ENCODE measurements at places on chromosomes 4 and X. TPM values are rescaled to one million over a fixed set of nuclear protein-coding genes. Genes with fewer than 3 reads are reported as not detected.

DNA sequence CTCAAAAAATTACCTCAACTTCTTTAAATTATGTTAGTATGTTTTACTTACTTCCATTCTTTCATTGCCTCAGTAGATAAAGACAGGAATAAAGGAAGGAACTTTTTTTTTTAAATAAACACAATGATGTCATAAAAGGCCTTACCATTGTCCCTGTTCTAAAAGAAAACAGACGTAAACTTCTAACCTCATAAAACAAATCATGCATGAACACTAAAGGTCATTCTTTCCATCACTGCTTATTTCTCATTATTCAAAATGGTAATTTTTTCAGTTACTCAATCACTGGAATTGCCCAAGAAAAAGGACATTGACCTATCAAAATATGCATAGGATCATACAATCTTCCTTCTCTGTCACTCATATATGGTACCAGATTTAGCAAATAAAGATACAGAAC lies 32.2 kb upstream of the ARMCX2 start:
- H3K36me3 ChIP-seq, result no peaks in the 10 kb centered on the region
- no peaks in the 10 kb centered on the region for H3K4me1 ChIP-seq
- H3K27ac ChIP-seq, result no peak overlapping the region
- H3K4me3 ChIP-seq, result no peak overlapping the region
- DNase-seq, result no peak
- no peaks in the 10 kb centered on the region for H3K27me3 ChIP-seq

DNA sequence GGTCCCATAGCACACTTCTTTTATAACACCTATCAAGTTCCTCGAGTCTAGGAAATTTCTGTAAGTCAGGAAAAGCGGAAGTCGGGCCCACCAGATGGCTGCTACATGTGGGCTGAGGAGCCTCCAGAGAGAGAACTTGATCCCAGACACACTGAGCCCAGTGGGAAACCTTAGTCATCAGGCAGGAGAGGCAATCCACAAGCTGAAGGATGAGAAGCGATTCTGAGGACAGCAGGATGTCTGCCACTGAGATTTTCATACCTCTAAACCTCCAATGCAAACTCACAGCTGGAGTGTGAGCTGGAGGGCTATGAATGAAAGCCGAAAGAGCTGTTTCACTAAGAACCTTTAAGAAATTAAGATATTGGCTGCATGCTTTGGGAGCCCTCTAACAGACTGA lies 52.6 kb upstream of the PDHA1 start:
- DNase-seq, result no peak
- H3K27ac ChIP-seq, result no peak overlapping the region
- no peaks in the 10 kb centered on the region for H3K4me1 ChIP-seq
- no peak overlapping the region for H3K4me3 ChIP-seq

- DNase-seq, result no peak
- H3K27ac ChIP-seq, result no peak overlapping the region
- H3K4me3 ChIP-seq, result no peak overlapping the region
- no peaks in the 10 kb centered on the region for H3K4me1 ChIP-seq
- no peaks in the 10 kb centered on the region for H3K36me3 ChIP-seq
- H3K27me3 ChIP-seq, result no peaks in the 10 kb centered on the region
Measured at GRCh38 chrX:1835056-1835455, 220.2 kb downstream of the ASMT start.

DNA sequence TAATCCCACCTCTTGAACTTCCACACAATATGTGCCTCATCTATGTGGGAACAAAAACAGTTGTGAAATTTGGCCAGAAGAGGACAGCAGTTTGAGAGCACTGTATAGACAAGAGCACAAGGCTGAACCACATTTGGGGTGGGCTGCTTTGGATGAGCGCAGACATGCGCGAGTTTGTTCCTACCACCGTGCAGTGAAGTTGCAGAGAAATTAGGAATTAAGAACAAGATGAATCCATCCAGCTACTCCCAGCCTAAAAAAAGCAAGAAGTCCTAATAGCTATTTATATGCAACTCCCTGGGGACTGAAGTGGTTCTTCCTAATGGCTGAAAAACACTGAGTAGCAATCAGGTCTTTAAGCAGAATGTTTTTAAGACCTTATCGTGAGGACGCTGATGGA lies 1.0 kb downstream of the GAB3 start:
- H3K27me3 ChIP-seq, result peaks cover 26% of the 10 kb centered on the region
- no peaks in the 10 kb centered on the region for H3K36me3 ChIP-seq
- H3K4me1 ChIP-seq, result no peaks in the 10 kb centered on the region
- DNase-seq, result no peak
- H3K27ac ChIP-seq, result no peak overlapping the region

The RNF128 gene
- 17.5 TPM for total RNA-seq

The F9 gene
- not detected for total RNA-seq

The GLOD5 gene
- not detected for total RNA-seq

Data from astrocyte (in vitro differentiated cells and primary cell).